ENCODE measurements at places on chromosomes 7 and 10. TPM values are rescaled to one million over a fixed set of nuclear protein-coding genes. Genes with fewer than 3 reads are reported as not detected.

- peak; percentile 96 for DNase-seq
Observed at GRCh38 chr10:122112625-122113160, 123.7 kb downstream of the TACC2 start.

DNA sequence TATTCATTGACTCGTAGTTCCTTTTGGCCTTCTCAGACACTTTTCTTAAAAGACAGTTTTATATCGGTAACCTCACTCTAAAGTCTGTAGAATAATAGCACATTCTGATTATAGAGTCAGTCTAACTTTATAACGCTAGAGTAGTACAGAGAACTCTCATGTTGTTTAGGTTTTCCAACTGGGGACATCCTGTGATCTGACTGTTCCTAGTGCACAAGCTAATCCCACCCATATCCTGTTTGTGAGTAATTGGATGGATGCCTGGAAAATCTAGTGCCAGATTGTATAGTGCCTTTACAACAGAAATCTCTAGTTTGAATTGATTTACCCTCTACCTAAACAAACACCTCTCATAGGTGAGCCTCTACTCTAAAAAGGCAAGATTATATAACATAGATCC lies 107.4 kb downstream of the ZEB1 start:
- peak; percentile 94 for DNase-seq

DNA sequence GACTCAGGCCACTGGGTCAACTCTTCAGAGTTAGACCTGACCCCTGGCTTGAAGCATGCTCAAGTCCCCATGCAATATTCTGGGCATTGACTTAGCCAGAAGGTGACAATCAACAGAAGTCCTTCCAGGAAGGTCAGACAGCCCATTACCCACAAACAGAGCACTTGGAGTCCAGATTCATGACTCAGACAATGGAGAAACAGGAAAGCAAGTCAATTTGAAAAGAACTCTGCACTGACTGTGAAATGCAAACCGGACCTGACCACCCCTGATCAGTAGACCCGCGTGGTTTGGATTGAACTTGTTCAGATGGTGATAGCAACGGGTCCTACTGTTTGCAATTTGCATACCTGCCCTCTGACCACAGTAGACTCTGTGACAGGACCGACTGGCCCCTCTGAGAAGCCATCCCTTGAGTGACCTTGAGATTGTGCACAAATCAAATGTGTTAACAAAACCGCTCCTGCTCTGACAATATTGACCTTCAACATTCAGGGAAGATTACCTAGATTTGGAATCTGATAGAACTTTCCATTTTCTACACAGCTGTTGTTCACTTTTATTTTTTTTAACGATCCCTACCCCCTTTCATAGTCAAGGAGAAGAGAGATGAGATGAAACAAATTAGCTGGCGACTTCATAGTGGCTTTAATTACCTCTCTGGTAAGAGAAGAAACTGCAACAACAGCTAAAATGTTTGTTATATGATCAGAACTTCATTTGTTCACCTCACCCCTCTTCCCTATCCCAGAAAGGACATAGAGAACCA lies 138.7 kb downstream of the NRP1 start:
- peak; percentile 44 for DNase-seq

DNA sequence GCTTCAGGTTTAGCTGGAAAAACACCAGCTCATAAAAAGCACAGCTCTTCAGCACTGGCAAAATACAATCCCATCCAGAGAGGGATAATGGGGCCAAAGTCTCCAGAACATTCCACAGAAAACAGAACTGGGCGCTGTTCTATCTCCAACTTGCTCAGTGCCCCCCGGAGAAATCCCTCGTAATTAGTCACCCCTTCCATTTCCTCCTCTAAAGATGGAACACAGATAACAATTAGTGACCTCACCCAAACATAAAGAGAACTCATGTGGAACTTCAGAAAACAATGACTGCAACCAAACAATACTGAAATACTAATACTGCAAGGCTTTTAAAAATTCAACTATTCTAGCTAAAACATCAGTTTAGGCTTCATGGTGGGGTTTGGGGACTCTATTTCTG lies 46.3 kb downstream of the KIAA1549 start:
- DNase-seq = peak; percentile 40

The SMKR1 gene
- polyA plus RNA-seq = not detected

GRCh38 chr7:99473315-99473596 lies 566 bp downstream of the ZNF789 start:
- peak; percentile 82 for DNase-seq

- peak; percentile 90 for DNase-seq
Observed at GRCh38 chr10:76583711-76584161, 1053.9 kb downstream of the KCNMA1 start.

- no peak for DNase-seq
Observed at GRCh38 chr10:32328499-32328898, 18.5 kb downstream of the EPC1 start.

- DNase-seq = no peak
Observed at GRCh38 chr7:141659501-141659900, 42.5 kb downstream of the DENND11 start.

- DNase-seq = no peak
Observed at GRCh38 chr10:117885206-117885829, 161.4 kb downstream of the RAB11FIP2 start.

- peak; percentile 93 for DNase-seq
Observed at GRCh38 chr7:17773289-17773626, 167.0 kb downstream of the SNX13 start.

DNA sequence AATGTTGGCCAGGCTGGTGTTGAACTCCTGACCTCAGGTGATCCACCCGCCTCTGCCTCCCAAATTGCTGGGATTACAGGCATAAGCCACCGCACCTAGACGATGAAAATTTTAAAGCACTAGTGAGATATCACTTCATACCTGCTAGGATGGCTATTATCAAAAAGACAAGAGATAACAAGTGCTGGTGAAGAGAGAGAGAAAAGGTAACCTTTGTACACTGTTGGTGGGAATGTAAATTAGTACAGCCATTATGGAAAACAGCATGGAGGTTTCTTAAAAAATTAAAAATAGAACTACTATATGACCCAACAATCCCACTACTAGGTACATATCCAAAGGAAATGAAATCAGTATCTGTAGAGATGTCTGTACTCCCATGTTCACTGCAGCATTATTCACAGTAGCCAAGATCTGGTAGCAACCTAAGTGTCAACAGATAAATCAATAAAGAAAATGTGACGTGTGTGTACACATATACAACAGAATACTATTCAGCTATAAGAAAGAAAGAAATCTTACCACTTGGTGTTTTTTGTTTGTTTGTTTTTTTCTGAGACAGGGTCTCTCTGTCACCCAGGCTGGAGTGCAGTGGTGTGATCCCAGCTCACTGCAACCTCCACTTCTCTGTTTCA lies 12.5 kb downstream of the MMS19 start:
- no peak for DNase-seq

DNA sequence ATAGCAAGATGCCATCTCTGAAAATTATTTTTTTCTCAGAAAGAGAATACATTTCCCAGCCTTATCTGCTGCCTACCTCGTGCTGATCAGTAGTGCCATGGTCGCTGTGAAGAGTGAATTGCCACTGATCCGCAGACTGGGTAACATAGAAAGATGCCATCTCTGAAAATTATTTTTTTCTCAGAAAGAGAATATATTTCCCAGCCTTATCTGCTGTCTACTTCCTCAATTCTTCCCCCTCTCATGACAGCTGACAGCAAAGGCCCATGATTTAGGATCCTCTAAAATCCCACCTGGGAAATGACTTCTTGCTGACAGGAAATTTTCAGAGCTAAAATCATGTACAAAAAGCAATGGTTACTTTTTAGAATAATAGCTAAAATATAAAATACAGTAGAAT lies 92.5 kb upstream of the AHR start:
- no peak for DNase-seq

GRCh38 chr10:33938001-33938400 lies 603.5 kb upstream of the NRP1 start:
- no peak for DNase-seq

DNA sequence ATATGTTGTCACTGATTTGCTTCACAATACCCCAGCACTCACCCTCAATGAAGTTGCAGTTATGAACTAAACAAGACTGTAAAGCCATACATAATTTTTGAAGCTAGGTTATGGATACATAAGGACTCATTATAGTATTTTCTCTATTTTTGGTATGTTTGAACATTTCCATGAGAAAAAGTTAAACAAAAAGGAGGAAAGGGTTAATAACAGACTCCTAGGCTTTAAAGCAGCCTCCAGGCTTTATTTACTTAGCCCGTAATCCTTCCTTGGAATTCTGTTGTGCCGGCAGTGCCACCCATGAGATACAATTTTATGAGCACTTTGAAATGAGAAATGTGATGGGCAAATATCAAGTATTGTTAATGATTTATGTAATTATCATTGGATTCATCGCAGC lies 2.1 kb upstream of the DENND11 start:
- no peak for DNase-seq
